Neural progenitor cell (in vitro differentiated cells): ENCODE measurements at places on chromosomes 11 and 22. TPM values are rescaled to one million over a fixed set of nuclear protein-coding genes. Genes with fewer than 3 reads are reported as not detected.

DNA sequence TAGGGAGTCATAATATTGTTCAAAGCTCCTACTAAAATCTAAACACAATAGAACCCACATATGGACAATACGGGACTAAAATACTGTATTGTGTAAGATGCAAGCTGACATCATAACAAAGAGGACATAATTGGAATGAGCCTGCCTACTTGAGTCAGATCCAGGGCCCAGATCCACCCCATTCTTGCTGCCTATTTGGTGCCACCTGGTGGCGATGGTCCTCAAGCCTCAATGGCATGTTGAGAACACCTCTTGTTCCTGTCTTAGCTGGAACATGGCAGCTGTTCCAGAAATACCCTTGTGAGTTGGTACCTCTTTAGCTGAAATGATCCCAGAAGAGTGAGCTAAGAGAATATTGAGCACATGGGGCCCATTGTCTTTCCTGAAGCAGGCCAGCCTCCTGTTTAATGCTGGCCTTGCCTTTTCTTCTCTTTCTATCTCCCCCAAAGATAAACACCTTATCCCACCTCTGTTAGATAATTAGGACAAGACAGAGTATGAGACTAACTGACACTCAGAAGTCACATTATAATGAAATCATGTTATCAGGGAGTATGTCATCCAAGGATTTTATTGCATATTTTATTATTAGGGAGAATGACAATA lies 680.9 kb upstream of the ANO5 start:
- peak; percentile 87 for DNase-seq
- no peak overlapping the region for H3K27ac ChIP-seq
- H3K4me3 ChIP-seq: no peak overlapping the region
- no peaks in the 10 kb centered on the region for H3K36me3 ChIP-seq

GRCh38 chr22:45291061-45291930 lies 6.5 kb downstream of the UPK3A start:
- H3K27me3 ChIP-seq: peaks cover 18% of the 10 kb centered on the region
- H3K4me3 ChIP-seq: no peak overlapping the region
- H3K36me3 ChIP-seq: no peaks in the 10 kb centered on the region
- H3K4me1 ChIP-seq: peaks cover 9% of the 10 kb centered on the region
- H3K27ac ChIP-seq: no peak overlapping the region
- no peak for DNase-seq

DNA sequence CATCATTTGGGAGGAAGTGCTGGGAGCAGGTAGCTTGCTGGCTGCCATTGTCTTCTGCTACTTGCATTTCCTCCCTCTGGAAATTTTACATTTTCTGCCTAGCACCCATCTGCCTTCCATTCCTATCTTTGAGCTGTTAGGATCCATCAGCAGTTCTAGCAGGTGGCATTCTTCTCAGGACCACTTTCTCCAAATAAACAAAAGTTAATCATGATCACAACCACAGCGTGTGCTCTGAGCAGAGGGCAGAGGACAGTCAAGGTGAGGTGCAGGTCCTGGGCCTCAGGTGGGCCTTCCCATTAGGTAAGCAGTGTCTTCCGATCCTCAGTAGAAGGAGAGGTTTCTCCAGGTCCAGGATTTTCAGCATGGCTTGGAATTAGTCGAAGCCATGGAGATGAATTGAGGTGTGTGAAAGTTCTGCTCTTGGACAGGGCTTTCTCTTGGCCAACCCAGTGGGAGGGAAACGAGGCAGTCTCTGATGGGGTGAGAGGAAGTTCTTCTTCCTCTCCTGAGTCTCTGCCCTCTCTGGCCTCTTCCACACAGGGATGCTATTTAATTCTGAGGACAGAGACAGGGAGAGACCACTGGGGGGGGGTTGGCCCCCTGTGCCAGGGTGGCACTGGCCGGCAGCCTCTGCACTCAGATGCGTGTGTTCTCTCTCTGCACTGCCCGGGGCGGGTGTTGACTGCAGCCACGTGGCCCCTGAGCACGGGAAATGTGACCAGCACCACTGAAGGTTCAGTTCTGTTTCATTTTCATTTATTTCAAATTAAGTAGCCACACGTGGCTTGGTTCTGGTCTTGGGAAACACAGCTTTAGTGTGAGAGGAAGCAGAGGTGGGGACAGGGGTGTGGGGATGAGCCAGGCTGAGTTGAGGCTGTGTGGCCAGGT lies 170.8 kb downstream of the TBC1D22A start:
- H3K36me3 ChIP-seq: no peaks in the 10 kb centered on the region
- DNase-seq: no peak
- no peak overlapping the region for H3K4me3 ChIP-seq
- H3K27ac ChIP-seq: no peak overlapping the region
- H3K27me3 ChIP-seq: no peaks in the 10 kb centered on the region
- H3K4me1 ChIP-seq: no peaks in the 10 kb centered on the region

DNA sequence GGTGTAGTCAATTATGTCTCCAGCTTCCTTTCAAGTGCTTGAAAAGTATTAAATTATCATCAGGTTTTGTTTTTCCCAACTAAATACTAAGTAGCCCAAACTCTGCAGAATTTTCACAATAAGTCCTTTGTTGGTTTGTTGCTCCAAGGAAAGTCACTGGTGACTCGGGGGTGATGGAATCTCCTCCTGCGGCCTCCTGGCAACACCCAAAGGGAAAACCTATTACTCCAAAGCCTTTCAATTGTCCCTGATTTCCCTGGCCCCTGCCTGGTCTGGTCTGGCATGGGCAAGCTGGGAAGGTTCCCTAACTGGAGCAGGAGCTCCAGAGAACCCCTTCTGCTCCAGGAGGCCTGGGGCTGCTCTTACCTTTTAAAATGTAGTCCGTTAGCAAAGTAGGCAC lies 47.9 kb downstream of the FEZ1 start:
- H3K4me1 ChIP-seq: peaks cover 32% of the 10 kb centered on the region
- no peaks in the 10 kb centered on the region for H3K36me3 ChIP-seq
- no peak overlapping the region for H3K27ac ChIP-seq
- DNase-seq: no peak
- no peak overlapping the region for H3K4me3 ChIP-seq

- H3K27ac ChIP-seq: no peak overlapping the region
- no peaks in the 10 kb centered on the region for H3K36me3 ChIP-seq
- no peak for DNase-seq
- no peak overlapping the region for H3K4me3 ChIP-seq
- no peaks in the 10 kb centered on the region for H3K27me3 ChIP-seq
Measured at GRCh38 chr22:50076646-50077535, 8.3 kb downstream of the MLC1 start.

- no peaks in the 10 kb centered on the region for H3K36me3 ChIP-seq
- no peak overlapping the region for H3K27ac ChIP-seq
- no peak overlapping the region for H3K4me3 ChIP-seq
- H3K4me1 ChIP-seq: no peaks in the 10 kb centered on the region
- no peaks in the 10 kb centered on the region for H3K27me3 ChIP-seq
Measured at GRCh38 chr11:68546555-68546954, 86.0 kb downstream of the PPP6R3 start.

GRCh38 chr11:78465169-78465942 lies 47.7 kb upstream of the GAB2 start:
- no peak overlapping the region for H3K27ac ChIP-seq
- no peak for DNase-seq
- no peaks in the 10 kb centered on the region for H3K27me3 ChIP-seq
- H3K36me3 ChIP-seq: no peaks in the 10 kb centered on the region
- H3K4me3 ChIP-seq: no peak overlapping the region
- no peaks in the 10 kb centered on the region for H3K4me1 ChIP-seq

DNA sequence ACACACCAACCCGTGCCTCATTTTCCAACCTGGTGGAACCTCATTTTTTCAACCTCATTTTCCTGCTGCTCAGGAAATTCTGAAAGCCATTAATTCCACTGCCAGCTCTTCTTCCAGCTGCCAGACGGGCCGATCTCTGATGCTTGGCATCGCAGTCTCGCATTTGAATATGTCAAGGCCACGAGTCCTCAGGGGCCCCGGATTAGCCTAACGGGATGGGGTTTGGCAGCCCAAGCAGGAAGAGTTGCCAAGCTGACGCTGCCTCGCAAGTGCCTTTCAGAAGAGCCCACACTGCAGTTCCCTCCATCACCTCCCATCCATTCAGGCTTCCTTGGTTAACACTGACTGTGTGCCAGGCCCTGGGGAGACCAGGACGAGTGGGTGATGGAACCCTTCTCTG lies 8.7 kb downstream of the RASD2 start:
- H3K27ac ChIP-seq: no peak overlapping the region
- DNase-seq: no peak
- peaks cover 11% of the 10 kb centered on the region for H3K4me1 ChIP-seq
- H3K4me3 ChIP-seq: no peak overlapping the region
- peaks cover 5% of the 10 kb centered on the region for H3K27me3 ChIP-seq

GRCh38 chr11:19403196-19403895 lies 162.6 kb upstream of the E2F8 start:
- no peaks in the 10 kb centered on the region for H3K36me3 ChIP-seq
- peaks cover 9% of the 10 kb centered on the region for H3K4me1 ChIP-seq
- H3K27ac ChIP-seq: no peak overlapping the region
- H3K27me3 ChIP-seq: no peaks in the 10 kb centered on the region

DNA sequence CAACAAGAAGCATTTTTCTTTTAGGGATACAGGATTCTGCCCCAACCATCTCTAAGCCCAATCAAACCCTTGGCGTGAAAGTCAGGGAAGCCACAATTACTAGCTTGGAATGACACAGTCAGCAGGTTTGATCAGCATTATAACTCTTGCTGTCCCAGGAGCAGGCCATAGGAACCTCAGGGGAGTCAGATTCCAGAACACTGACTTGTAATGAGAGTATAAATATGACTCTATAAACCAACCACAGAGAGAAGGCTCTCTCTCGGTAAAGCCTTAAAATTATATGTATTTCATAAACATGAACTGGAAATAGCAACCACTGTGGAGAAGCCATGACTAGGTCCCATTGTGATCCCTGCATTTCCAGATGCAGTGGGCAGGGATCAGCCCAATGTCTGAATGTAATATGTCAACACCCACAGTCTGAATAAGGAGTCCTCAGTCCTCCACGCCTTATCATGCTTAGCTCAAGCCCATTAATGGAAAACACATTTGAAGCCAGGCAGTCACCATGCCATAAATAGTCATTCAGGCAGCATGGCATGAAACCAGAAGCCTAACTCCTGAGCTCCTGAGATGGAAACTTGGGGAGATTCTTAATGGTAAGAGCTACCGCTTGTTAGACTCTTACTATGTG lies 99.1 kb upstream of the MTNR1B start:
- no peak overlapping the region for H3K4me3 ChIP-seq
- H3K27ac ChIP-seq: no peak overlapping the region
- H3K4me1 ChIP-seq: no peaks in the 10 kb centered on the region
- H3K36me3 ChIP-seq: no peaks in the 10 kb centered on the region
- H3K27me3 ChIP-seq: no peaks in the 10 kb centered on the region
- DNase-seq: no peak

DNA sequence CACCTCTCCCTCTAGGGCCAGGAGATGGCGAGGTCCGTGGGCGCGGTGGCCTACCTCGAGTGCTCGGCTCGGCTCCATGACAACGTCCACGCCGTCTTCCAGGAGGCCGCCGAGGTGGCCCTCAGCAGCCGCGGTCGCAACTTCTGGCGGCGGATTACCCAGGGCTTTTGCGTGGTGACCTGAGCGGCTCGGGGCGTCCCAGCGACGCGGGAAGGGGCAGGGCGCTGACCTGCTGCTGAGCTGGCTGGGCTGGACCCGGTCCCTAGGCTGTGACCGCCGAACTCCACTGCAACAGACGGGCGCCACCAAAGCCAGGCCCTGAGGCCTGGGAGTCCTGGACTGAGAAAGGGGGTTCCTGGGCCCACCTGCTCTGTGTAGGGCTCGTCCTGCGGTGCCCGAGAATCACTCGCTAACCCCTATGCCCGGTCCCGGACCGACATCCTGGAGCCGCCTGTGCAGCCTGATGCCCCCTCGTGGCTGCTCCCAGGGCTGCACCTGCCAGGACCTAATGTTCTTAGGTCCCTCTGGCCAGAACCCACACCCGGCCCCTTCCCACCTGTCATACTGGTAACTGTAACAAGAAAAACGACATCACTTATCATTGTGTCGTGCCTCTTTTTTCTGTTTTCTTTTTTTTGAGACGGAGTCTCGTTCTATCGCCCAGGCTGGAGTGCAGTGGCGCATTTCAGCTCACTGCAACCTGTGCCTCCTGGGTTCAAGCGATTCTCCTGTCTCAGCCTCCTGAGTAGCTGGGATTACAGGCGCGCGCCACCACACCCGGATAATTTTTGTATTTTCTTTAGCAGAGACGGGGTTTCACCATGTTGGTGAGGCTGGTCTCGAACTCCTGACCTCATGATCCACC lies 15.0 kb downstream of the RHOD start:
- peak; percentile 89 for DNase-seq
- H3K27ac ChIP-seq: no peak overlapping the region
- H3K36me3 ChIP-seq: no peaks in the 10 kb centered on the region
- no peaks in the 10 kb centered on the region for H3K27me3 ChIP-seq
- H3K4me1 ChIP-seq: no peaks in the 10 kb centered on the region

GRCh38 chr11:116276051-116277044 lies 496.4 kb downstream of the BUD13 start:
- peaks cover 4% of the 10 kb centered on the region for H3K4me1 ChIP-seq
- H3K27ac ChIP-seq: no peak overlapping the region
- H3K36me3 ChIP-seq: no peaks in the 10 kb centered on the region

DNA sequence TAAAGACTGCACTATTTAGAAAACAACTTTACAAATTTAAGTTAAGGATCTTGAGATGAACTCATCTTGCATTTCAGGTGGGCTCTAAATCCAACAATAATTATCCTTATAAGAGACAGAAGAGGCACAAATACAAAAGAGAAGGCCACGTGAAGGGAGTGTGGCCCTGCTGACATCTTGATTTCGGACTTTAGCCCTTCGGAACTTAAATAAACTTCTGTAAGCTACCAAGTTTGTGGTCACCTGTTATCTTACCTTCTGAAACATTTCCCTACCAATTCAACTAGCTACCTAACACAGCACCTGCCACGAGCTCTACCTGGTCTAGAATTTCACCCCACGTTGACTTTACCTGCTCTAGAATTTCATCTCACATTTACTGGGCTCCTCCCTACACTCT lies 42.9 kb upstream of the ARHGAP32 start:
- no peak overlapping the region for H3K27ac ChIP-seq
- DNase-seq: no peak
- no peak overlapping the region for H3K4me3 ChIP-seq
- H3K27me3 ChIP-seq: no peaks in the 10 kb centered on the region
- no peaks in the 10 kb centered on the region for H3K4me1 ChIP-seq

Gene MFNG
- 2.3 and 10.6 TPM in 2 replicates for total RNA-seq

Gene CEP57
- total RNA-seq: 136 and 185 TPM in 2 replicates

Gene C11orf65
- total RNA-seq: 1.8 and 11.4 TPM in 2 replicates

Gene SNX19
- total RNA-seq: 32.8 and 33.4 TPM in 2 replicates

Gene RASL10A
- total RNA-seq: 0.09 and 0.26 TPM in 2 replicates

Gene PKP3
- total RNA-seq: 6.5 and 8.5 TPM in 2 replicates

Gene SYT12
- 0.50 and 0.67 TPM in 2 replicates for total RNA-seq

Gene C11orf87
- total RNA-seq: not detected in 2 replicates
